ENCODE measurements at places on chromosomes 2 and 18.

DNA sequence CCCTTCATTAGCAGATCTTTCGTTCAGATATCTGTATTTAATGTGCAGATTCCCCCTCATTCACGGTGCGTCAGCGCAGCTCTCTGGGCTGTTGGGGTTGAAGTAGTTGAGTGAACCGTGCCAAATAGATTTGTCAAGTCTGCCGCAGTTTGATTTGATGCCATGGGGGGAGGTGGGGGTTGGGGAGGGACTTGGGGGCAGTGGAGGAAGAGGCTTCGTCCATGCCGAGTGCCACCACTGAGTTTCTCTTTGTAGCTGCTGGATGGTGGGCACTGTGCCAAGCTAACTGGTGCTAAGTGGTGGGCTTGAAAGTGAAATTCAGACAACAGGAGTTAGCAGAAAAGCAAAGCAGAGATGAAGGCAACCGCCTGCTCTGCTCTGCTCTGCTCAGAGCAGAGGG, 47.9 kb downstream of the NRP2 start:
- DNase-seq = no peak

DNA sequence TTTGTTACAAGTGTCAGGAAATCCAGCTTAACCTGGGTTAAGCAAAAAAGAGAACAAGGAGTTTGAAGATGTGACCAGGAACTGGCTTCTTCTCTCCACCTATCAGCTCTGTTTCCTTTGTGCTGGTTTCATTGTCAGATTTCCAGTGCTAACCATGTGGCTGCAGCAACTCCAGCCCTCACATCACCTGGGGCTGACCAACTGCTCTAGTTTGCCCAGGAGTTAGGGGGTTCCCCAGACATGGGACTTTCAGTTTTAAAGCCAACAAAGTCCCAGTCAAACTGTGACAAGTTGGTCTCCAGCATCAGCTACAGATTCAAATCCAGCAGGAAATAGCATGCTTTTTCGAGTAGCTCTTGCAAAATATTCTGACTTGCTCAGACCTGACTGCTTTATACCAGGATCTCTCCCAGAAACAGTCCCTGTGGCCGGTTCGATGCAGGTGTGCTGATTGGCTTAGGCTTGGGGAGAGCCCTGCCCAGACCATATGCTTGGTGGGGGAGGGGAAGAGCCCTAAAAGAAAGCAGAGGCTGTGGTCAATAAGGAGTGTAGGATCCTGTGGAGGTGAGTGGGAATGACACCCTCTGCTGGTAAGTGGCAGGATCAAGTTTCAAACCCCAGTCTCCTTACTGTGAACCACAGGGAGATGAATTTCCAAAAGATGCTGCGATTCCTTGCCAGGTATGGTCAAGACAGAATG, 49.5 kb downstream of the KCNE4 start:
- peak; percentile 52 for DNase-seq

- DNase-seq = no peak
These were observed 726.1 kb upstream of the NRXN1 start for GRCh38 chr2:51758081-51758480.

DNA sequence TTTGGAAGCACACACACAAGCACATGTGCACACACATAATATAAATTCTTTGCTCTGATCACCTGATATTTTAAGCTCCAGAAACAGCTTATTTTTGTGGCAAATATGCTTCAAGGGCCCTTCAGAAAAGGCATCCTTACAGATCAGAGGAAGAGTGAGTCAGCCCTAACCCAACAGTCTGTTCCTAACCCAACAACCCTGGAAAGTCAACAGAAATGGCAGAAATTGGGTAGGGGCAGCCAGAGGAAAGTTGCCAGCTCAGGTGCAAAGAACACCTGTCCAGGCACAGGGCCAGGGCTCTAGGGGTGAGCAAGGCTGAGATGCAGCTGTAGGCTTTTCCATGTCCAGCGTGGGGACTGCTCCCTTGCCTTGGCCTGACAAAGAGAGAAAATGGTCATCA, 6.4 kb upstream of the NCKAP5 start:
- DNase-seq = no peak

GRCh38 chr18:49988101-49988500, 174.8 kb upstream of the ACAA2 start:
- DNase-seq = no peak

GRCh38 chr18:77177009-77177408, 44.4 kb upstream of the MBP start:
- no peak for DNase-seq

- DNase-seq = no peak
These were observed 1.7 kb upstream of the ONECUT2 start for GRCh38 chr18:57433482-57433881.

- DNase-seq = no peak
These were observed 98.0 kb downstream of the STPG4 start for GRCh38 chr2:47056868-47057686.

GRCh38 chr2:100243631-100244030, 78.7 kb downstream of the LONRF2 start:
- DNase-seq = no peak

GRCh38 chr2:98937906-98938305, 1.9 kb upstream of the CRACDL start:
- DNase-seq = no peak

GRCh38 chr2:10005461-10006235, 37.7 kb upstream of the KLF11 start:
- DNase-seq = no peak

DNA sequence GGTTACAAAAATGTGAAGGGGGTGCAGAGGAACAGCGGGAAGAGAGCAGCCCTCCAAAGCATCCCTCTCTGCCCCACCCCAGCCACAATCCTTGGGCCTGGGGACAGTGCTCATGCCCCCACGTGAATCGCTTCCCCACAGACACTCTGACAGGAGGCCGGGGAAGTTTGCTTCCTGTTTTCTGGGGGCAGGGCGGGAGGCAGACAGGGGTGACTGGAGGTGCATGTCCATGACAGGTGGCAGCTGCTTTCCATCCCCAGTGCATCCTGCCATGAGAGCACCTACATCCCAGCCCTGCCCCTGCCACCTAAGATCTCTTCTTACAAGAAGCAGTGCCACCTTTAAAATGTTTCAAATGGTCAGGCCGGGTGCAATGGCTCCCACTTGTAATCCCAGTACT, 47.2 kb upstream of the UBE2F start:
- DNase-seq = no peak

- DNase-seq = no peak
These were observed 198.7 kb downstream of the MEIS1 start for GRCh38 chr2:66633631-66634030.

DNA sequence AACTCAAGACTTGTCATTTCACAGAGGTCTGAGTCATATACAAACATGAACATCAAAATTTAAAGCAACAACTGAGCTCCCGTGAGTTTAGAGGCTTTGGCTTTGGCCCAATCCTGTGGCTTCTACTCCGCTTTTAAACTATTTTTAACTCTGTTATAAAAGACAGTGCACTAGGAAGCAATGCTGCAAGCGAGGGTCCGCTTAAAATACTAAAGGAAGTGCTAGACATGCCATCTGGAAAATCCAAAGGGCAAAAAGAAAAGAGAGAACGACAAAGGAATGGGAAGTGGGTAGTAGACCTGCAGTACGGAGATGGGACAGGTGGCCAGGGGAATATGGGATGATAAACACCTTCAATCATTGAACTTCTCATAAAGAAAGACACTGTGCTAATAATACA, 37.4 kb upstream of the MYT1L start:
- DNase-seq = no peak

- no peak for DNase-seq
These were observed 62.1 kb downstream of the C18orf63 start for GRCh38 chr18:74377776-74378175.

GRCh38 chr18:7926526-7926925, 359.4 kb downstream of the PTPRM start:
- DNase-seq = peak; percentile 62

DNA sequence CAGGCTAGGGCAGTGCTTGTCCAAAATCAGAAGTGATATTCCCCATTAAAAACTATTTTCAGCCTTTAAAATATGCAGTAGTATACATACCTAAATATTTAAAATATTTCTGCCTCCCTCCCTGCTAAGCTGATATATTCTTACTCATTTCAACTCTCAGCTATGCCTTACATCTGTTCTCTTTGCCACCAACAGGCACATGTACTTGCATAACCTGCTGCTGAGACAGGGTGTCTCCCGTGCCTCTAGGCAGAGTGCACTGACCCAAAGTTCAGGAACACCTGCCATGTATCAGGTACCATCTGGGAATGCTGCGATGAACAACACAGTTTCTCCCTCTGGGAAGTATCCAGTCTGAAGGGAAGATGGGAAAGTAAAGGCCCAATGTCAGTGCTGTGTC, 91.7 kb downstream of the STK39 start:
- no peak for DNase-seq

GRCh38 chr2:45280794-45281193, 271.5 kb upstream of the SIX2 start:
- DNase-seq = no peak

DNA sequence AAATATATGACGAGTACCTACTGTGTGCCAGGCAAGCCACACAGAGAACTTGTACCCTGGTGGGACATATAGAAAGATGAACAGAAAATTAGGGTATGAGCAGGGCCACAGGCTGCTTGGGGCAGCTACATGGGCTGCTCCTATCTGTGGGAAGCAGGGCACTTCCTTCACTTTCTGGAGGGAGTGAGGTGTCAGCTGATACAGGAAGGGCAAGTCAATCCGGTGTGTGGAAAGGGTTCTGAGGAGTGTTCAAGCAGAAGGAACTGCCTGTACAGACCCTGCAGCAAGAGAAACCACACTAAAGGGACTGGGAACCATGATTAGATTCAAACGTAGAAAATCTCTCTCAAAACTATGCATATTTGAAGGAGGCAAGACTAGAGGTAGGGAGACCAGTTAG, 58.6 kb upstream of the BCL11A start:
- no peak for DNase-seq

GRCh38 chr2:216059233-216059834, 22.3 kb downstream of the PECR start:
- DNase-seq = no peak

DNA sequence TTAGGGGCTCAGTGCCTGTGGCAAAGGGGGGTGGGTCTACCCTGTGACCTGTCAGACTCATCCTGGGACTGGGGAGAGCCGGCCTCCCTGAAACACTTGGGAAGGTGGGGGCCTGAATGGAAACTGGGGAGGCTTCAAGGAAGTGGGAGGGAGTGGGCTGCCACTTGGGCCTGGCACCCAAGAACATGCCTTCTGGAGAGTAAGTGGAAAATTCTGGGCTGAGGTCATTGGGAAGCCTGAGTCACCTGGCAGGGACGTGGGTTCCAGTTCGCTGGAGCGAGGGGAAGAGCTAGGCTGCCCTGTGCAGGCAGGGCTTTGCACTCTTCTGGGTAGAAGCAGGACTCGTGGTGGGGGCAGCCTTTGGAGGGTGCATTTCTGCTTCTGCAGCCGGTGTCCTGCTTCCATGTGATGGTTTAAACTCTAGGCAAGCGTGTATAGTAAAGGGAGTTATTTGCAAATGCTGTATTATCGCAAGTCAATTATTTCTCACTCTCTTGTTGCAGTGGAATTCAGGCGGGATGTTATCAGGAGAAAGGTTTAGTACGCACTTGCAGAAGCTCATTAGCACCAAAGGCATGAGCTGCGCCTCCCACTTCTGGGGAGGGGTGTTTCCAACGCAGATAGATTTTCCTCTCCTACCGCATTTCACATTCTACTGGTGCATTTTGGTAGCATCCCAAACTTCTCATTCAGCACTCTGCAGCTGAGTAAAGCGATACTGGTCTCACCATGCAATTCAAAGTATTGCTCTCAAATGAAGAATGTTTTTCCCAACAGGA, 3.8 kb downstream of the LRRFIP1 start:
- DNase-seq = no peak

DNA sequence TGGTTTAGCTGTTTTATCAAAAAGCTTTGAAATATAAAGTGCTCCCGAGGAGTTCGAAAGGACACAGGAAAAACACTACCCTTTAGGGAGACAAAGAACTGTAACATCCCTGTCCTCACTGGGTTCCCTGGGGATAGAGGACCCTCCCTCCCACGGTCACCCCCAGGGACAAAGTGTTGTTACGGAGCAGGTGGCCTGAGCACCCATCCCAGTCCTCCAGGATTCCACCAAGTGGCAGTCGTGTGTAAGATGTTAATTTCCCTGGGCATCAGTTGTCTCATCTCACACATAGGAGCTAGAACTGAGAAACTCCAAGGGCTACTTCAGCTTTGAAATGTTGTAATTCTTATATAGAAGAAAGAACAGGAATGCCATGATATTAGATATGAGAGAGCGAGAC, 137.7 kb downstream of the ALK start:
- no peak for DNase-seq

DNA sequence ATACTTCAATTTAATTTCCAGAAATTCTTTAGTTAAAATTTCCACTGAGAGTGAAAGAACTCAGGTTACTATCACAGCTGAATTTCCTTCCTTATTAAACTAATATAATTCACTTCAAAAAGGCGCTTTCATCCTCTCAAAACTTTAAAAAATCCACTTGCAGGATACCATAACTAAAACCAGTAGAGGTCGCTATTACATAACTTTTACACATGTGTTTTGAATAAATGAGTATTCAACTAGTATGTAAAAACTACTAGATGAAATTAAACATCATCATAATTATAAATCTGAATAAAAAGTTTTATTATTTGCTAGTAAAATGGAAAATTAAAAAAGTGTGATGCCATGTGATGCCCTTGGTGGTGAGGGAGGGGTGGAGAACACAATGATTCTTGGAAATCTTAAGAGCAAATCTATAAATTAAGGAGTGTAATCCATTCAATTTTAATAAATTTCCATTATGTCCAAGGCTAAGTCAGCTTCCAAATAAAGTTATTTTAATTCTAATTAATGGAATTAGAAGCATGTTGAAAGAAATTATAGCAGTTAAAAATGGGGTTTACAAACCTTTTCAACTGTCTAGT, 61.4 kb downstream of the SOS1 start:
- DNase-seq = peak; percentile 6

DNA sequence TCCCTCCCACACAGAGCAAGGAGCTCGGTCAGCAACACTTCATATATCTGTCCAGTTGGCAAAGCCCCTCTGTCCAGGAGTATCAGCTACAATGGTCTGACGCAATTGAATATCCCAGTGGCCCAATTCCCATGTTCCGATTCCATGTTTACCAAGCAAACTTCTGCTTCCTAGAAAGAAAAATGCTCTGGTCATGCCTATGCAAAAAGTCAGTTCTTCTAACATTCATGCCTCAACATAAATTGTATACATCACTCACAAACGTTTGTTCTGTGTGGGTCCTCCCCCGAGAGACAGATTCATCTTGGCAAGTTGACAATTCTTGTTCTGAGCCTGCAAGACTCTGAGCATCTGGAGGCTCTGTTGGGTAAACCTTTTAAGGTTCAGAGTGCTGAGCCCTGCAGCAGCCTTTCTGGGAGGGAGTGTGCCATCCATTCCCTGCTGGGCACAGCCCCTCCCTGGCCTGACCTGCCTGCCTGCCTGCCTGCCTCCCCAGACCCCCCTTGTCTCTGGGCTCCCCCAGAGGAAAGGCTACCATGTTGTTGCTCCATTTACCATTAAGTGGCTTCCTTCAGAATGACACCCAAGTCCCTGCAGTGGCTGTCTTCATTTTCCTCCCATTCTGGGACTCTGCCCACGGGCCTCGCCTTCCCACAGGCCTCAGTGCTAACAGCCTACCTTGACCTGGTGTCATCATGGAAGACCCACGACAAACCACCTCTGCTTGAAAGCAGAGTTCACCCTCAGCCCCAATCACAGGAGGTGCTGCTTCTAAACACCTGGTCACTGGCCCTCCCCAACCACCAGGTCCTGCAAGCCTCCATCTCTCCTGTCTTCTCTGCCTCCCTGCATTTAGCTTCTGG, 37.6 kb upstream of the TAF1B start:
- DNase-seq = no peak

- DNase-seq = no peak
These were observed 91.6 kb downstream of the ASB1 start for GRCh38 chr2:238518172-238518820.

GRCh38 chr18:77144451-77145118, 12.0 kb upstream of the MBP start:
- DNase-seq = no peak

All from NCI-H510A (cell line).